ENCODE measurements at places on chromosomes 4 and X.
A peak's percentile ranks its signal among the peaks of the same experiment; 100 is the strongest.

GRCh38 chr4:24578364-24578763 is 6.0 kb downstream of the DHX15 start:
- H3K4me1 ChIP-seq: peaks cover 3% of the 10 kb centered on the region
- H3K27ac ChIP-seq: no peak overlapping the region
- no peak for DNase-seq
- H3K36me3 ChIP-seq: peaks cover 11% of the 10 kb centered on the region

DNA sequence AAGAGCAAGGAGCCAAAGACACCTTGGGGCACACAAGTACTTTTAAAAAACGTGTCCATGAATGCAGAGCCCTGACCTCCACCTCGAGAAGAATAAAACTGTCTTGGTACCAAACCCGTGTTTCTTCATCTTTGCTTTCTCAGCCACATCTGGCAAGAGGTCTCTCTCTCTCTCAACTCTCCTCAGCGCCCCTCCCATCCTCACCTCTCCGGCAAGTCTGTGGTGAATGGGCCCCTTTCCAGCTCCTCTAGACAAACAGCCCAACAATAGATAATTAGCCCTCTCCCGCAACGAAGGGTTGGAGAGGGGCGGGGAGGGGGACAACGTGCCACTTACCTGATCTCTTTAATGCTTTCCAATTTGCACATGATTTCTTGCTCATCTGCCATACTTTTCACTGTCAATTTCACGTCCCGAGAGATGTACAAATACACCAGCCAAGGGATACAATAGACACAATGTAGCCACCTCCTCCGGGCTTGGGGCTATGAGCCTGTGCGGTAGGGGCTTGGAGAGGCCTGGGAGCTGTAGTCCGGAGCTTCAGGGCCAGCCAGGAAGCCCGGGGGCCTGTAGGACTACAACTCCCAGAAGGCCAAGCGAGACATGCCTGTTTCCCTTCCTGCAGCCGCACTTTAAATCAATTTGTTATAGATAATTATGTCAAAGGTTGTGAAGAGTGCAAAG is at the start of gene ZC4H2:
ZC4H2 (minus strand) TSS at position 462 of the 684 bp plus-strand sequence; CDS start at position 389, 73 bp downstream.
- no peaks in the 10 kb centered on the region for H3K36me3 ChIP-seq
- peak; percentile 47 for DNase-seq
- peak within 1 kb of the TSS; percentile 82 for H3K4me3 ChIP-seq
- H3K27ac ChIP-seq: no peak within 1 kb of the TSS
- no peaks in the 10 kb centered on the region for H3K27me3 ChIP-seq

DNA sequence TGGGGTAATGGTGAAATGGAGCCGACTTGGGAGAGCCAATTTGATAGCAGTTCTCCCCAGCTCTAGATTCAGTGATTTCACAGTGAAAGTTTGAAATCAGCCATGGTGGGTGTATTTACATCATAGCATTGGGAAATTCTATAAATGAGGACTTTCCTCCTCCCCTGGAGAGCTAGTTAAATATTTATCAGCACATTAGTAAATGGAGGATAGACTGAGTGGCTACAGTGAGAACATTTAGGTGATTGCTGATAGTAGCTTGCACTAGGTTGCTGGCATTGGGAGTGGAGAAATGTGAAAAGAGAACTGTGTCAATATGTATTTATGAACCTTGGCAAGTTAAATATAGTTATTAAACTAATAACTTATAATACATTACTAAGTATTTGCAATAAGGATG is 347.3 kb downstream of the CCSER1 start:
- H3K27ac ChIP-seq: no peak overlapping the region
- no peak overlapping the region for H3K4me3 ChIP-seq
- no peaks in the 10 kb centered on the region for H3K36me3 ChIP-seq
- H3K27me3 ChIP-seq: no peaks in the 10 kb centered on the region

DNA sequence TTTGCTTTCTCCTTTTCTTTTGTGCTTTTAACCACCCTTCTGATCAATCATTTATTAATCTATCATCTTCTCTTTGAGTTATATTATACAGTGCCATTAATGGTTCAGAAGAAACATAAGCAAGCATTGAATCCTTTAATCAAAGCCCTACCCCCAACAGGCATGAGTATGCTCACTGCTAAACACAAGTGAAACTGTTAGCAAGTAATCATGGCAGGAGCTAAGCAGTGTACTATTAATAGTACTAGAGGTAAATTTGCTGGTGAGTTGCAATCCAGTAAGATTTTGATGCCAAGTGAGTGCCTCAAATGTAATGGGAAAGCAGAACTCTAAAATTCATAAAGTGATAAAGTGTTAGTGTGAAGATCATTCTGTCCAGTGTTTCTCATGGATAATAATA is 57.2 kb downstream of the FNIP2 start:
- no peak overlapping the region for H3K27ac ChIP-seq
- H3K36me3 ChIP-seq: no peaks in the 10 kb centered on the region
- no peak overlapping the region for H3K4me3 ChIP-seq
- H3K4me1 ChIP-seq: peaks cover 16% of the 10 kb centered on the region

- H3K4me1 ChIP-seq: no peaks in the 10 kb centered on the region
- H3K27me3 ChIP-seq: no peaks in the 10 kb centered on the region
- H3K4me3 ChIP-seq: no peak overlapping the region
Observed at GRCh38 chr4:117957571-117957970, 76.7 kb upstream of the NDST3 start.

GRCh38 chrX:41313419-41313818 is 20.5 kb upstream of the DDX3X start:
- no peak overlapping the region for H3K4me3 ChIP-seq
- H3K27ac ChIP-seq: no peak overlapping the region
- H3K4me1 ChIP-seq: peaks cover 5% of the 10 kb centered on the region
- H3K27me3 ChIP-seq: no peaks in the 10 kb centered on the region

- H3K27me3 ChIP-seq: no peaks in the 10 kb centered on the region
- DNase-seq: peak; percentile 0
- no peaks in the 10 kb centered on the region for H3K36me3 ChIP-seq
Observed at GRCh38 chrX:127764674-127765073, 287.5 kb downstream of the ACTRT1 start.

DNA sequence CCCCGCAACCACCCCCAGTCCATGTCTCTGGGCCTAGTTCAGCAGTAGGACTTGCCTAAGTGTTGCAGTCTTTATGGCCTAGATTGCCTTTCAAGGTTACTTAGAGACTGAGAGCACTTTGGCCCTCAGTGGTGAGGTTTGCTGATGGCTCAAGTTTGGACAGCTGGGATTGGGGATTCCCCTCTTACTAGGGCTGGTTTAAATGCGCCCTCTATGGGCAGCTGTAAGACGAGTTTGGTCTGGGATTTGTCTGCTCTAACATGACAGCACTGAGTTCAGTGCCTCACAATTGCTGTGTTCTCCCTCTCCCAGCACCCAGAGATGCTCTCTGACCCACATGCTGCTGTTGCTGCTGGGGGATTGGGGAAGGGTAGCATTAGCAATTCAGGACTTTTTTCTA is 23.1 kb downstream of the DACH2 start:
- no peaks in the 10 kb centered on the region for H3K36me3 ChIP-seq
- no peaks in the 10 kb centered on the region for H3K27me3 ChIP-seq
- DNase-seq: peak; percentile 23
- no peak overlapping the region for H3K27ac ChIP-seq

DNA sequence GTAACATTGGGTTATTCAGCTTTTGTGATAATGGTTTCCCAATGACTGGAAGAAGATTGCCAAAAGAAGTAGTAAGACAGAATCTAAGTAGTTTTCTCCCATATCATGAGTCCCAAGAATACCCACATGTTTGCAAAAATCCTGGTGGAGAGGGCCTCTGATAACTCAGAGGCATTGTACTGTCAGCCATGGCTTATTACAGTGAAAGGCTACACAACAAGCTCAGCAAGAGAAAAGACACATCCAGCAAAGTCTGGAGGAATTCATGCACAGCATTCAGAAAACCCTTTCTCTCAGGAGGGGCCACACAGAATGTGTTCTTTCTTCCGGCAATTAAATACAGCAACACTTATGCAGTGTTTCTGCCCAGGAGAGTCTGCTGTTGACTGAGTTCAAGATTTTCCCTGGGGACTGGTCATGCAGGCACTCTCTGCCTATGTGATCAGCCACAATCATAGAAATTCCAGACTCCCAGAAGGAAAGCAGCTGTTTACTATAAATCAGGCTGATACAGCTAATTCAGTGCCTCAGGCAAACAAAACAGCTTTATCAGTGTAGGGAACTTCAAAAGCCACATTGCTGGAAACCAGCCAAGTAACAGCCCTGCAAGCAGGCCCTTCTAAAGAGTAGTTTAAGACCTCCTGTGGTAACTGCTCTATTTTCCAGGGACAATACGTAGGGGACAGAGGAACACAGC is 937.1 kb downstream of the CCSER1 start:
- H3K36me3 ChIP-seq: no peaks in the 10 kb centered on the region
- no peak overlapping the region for H3K4me3 ChIP-seq
- H3K4me1 ChIP-seq: no peaks in the 10 kb centered on the region

DNA sequence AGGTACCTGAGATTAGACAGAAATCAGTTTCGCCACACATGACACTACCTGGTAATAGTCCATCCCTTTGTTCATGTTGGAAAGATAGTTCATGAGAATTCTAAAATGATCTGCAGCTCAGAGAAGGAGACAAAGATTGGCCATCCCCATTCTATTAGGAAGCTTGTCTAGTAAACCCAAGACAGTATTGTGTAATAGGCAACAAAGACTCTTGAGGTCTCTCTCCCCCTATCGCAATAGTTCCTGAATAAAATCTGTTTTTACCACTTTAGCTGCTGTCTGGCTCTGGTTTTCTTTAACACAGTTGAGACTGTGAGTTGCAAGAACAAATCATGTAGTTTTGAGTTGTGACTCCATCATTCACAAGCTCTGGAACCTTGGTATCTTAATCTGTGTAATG is 14.8 kb upstream of the BBS7 start:
- DNase-seq: no peak
- no peak overlapping the region for H3K4me3 ChIP-seq
- no peaks in the 10 kb centered on the region for H3K4me1 ChIP-seq
- H3K27me3 ChIP-seq: no peaks in the 10 kb centered on the region

GRCh38 chr4:101630319-101630986 is 160.1 kb upstream of the BANK1 start:
- no peaks in the 10 kb centered on the region for H3K4me1 ChIP-seq
- no peak overlapping the region for H3K4me3 ChIP-seq
- H3K36me3 ChIP-seq: no peaks in the 10 kb centered on the region

DNA sequence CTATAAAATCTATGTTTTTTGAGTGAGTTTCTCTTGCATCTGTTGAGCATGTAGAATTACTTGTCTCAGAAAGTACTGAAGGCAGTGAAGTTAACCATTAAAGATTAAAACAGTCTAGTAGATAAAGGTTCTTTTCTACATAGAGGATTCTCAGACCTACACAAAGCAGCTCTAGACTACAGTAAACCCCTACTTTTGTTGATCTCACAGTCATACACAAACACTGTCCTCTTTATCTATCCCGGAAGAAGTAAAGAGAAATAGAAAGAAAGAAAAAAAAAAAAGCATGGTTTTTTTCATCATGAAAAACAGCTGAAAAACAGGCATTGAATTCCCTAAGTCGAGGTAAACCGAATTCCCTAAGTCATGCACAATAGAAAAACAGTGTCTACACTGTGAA is 58.6 kb downstream of the COL25A1 start:
- no peak overlapping the region for H3K4me3 ChIP-seq
- H3K27me3 ChIP-seq: no peaks in the 10 kb centered on the region
- DNase-seq: no peak
- H3K36me3 ChIP-seq: no peaks in the 10 kb centered on the region
- no peak overlapping the region for H3K27ac ChIP-seq
- H3K4me1 ChIP-seq: no peaks in the 10 kb centered on the region

GRCh38 chr4:88816360-88816759 is 118.7 kb upstream of the NAP1L5 start:
- no peaks in the 10 kb centered on the region for H3K4me1 ChIP-seq
- no peak overlapping the region for H3K27ac ChIP-seq
- DNase-seq: no peak
- H3K27me3 ChIP-seq: no peaks in the 10 kb centered on the region
- H3K36me3 ChIP-seq: no peaks in the 10 kb centered on the region

- peak overlapping the region; percentile 72 for H3K4me3 ChIP-seq
- H3K36me3 ChIP-seq: no peaks in the 10 kb centered on the region
- peaks cover 5% of the 10 kb centered on the region for H3K4me1 ChIP-seq
- peaks cover 16% of the 10 kb centered on the region for H3K27me3 ChIP-seq
- H3K27ac ChIP-seq: no peak overlapping the region
- DNase-seq: no peak
Observed at GRCh38 chrX:69504626-69505612, 793 bp downstream of the NALF2 start.

DNA sequence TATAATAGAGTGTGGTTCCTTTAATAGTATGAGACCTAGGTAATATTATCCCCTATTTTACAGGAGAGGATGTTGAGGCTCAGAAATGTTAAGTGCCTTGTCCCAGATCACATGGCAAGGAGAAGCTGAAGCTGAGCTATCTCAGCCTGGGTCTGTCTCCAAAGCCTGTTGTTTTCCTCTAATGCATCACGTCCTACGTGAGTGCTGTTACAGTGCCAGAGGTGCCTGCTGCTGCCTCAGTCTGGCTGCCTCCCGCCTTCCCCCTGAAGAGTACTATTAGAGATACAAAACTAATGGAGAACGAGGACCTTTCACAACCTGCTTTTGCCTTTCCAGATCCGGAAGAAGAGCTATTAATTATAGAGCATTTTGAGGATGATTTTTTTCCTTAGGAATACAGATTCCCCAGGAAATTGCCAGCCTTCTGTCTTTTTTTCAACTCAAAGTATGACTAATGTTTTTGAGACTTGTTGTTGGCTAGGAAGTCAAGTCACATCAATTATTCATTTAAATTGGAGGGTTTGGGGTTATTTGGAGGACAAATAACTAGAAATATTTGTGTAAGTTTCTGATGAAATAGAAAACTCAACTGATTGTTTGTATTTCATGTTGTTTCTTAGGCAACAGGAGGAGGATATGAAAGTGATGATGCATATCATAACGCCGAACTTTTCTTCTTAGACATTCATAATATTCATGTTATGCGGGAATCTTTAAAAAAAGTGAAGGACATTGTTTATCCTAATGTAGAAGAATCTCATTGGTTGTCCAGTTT is 43.9 kb upstream of the MTMR1 start:
- DNase-seq: peak; percentile 67
- no peaks in the 10 kb centered on the region for H3K27me3 ChIP-seq
- no peak overlapping the region for H3K27ac ChIP-seq
- no peak overlapping the region for H3K4me3 ChIP-seq

DNA sequence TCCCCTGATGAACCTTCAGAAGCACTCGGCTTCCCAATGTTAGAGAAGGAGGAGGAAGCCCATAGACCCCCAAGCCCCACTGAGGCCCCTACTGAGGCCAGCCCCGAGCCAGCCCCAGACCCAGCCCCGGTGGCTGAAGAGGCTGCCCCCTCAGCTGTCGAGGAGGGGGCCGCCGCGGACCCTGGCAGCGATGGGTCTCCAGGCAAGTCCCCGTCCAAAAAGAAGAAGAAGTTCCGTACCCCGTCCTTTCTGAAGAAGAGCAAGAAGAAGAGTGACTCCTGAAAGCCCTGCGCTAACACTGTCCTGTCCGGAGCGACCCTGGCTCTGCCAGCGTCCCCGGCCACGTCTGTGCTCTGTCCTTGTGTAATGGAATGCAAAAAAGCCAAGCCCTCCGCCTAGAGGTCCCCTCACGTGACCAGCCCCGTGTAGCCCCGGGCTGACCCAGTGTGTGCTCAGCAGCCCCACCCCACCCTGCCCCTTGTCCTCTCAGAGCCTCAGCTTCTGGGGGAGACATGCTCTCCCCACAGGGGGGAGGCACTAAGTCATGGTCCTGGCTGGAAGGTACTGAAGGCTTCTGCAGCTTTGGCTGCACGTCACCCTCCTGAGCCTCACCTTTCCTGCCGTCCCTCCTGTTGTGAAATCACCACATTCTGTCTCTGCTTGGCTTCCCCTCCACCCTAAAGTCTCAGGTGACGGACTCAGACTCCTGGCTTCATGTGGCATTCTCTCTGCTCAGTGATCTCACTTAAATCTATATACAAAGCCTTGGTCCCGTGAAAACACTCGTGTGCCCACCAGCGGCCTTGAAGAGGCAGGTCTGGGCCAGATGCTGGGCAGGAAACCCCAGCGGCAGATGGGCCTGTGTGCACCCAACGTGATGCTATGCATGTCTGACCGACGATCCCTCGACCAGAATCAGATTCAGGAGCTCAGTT is 34.7 kb downstream of the NOP14 start:
- H3K27ac ChIP-seq: peak overlapping the region; percentile 28
- H3K4me3 ChIP-seq: no peak overlapping the region
- no peak for DNase-seq
- H3K4me1 ChIP-seq: peaks cover 9% of the 10 kb centered on the region
